Anterior cingulate cortex (tissue), 58 donors: ENCODE measurements at places on chromosomes 6 and 20.

DNA sequence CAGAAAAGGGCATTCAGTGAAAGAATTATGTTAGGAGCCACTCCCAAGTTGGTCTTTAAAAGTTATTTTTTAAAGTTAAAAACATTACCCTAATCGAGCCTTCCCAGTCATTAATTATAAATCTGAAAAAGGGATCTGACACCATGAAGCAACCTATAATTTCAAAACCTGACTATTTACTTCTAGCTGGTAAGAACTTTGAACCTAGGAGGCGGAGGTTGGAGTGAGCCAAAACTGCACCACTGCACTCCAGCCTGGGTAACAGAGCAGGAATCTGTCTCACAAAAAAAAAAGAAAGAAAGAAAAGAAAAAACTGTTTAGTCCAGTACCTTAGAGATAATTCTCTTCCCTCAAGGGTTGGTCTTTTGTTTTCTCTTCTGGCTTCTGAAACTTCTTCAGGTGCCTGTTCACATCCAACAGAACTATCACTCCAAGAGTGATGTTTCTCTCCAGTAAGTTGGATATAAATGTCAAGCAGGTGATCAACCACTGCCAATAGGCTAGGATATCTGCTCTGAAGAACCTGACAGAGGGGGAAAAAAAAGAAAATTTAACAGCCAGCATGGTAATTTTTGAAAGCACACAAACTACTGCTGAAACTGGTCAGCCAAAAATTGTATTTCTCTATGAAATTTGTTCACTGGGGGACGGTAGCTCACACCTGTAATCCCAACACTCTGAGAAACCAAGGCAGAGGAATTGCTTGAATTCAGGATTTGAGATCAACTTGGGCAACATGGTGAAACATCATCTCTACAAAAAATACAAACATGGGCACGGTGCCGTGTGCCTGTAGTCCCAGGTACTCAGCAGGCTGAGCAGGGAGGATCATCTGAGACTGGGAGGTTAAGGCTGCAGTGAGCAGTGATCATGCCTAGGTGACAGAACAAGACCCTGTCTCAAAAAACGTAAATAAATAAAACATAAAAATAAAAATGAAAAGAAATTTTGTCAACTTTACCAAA, 38.2 kb downstream of the MDN1 start:
- DNase-seq = no peak

DNA sequence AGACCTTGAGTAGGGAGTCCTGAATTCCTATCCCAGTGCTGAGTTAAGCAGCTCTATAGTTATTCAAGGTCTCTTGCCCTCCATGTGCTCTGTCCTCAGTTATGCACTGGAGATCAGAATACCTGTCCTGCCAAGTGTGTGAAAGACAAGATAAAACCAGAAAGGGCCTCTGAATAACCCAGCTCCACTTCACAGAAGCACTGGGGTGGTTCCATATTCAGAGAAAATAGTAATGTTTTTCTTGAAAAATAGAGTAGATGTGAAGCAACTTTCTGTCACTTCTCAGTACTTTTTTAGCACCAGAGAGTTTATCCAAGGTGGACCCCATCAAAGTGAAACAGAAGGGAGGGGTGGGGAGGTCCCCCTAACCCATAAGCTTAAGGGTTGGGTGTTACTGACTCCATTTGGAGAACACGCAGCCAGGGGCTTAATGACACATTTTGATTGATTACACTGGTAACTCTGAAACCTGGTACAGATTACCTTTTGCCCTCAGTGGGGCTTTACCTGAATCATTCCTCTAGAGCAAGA, 509.8 kb upstream of the JARID2 start:
- DNase-seq = no peak

- no peak for DNase-seq
Observed at GRCh38 chr6:68718385-68719073, 83.4 kb downstream of the ADGRB3 start.

DNA sequence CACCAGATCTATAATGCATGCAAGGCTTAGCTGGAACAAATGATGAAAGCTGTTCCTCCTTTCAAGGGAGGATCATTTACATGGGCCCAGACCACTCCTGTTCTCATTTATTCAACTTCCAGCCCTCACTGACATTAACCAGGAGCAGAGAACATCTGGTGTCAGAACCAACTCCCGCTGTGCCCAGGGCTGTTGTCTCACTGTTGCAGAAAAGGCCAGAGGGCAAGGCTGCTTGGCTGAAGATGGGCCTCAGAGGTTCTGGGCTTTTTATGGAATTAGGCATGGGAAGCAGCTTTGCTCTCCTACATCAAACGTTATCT, 164.2 kb downstream of the GMPR start:
- DNase-seq = no peak

DNA sequence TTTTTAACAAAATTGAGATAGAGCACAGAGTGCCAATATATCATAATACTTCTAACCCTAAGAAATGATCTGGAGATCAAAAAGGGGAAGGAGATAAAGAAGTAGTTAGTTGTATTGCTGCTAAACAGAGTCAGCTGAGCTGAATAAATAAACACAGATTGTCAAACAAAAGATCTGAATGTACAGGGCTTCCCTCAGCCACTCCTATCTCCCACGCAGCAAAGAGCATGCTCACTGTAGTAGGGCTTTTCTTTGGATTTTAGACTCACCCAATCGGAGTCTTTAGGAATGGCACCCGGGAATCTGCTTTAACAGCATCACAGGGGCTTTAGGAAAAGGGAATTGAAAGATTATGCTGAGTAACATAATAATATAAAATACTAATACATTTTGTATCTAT, 222.2 kb upstream of the STXBP5 start:
- DNase-seq = no peak

DNA sequence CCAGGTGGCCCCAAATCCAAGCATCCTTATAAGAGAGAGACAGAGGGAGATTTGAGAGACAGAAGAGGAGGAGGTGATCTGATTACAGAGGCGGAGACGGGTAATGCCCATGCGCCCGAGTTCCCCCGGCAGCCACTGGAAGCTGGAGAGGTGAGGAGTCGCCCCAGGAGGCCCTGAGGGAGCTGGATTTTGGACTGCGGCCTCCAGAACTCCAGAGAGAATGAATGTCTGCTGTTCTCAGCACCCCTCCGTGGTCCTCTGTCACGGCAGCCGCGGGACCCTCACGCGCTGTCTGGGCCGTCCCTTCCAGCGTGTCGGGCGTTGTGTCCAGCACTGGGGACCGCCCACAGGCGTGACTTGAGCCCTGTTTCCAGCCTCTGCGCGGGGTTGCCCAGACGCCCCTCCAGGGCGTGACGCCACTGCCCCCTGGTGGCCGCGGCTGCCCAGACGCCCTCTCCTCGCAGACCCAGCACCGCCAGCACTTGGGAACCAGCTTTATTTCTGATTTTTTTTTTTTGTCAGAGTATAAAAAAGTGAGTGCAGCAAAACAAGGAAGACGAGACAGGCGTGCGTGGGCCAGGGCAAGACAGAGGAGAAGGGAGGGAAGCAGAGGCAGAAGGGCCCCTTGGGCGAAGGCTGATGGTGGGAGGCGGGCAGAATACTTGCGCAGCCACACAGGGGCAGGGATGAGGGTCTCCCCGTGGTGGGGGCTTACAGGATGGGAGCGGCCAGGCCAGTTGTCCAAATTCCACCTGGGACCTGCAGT, 4.1 kb upstream of the ZNF512B start:
- peak; percentile 73 for DNase-seq

DNA sequence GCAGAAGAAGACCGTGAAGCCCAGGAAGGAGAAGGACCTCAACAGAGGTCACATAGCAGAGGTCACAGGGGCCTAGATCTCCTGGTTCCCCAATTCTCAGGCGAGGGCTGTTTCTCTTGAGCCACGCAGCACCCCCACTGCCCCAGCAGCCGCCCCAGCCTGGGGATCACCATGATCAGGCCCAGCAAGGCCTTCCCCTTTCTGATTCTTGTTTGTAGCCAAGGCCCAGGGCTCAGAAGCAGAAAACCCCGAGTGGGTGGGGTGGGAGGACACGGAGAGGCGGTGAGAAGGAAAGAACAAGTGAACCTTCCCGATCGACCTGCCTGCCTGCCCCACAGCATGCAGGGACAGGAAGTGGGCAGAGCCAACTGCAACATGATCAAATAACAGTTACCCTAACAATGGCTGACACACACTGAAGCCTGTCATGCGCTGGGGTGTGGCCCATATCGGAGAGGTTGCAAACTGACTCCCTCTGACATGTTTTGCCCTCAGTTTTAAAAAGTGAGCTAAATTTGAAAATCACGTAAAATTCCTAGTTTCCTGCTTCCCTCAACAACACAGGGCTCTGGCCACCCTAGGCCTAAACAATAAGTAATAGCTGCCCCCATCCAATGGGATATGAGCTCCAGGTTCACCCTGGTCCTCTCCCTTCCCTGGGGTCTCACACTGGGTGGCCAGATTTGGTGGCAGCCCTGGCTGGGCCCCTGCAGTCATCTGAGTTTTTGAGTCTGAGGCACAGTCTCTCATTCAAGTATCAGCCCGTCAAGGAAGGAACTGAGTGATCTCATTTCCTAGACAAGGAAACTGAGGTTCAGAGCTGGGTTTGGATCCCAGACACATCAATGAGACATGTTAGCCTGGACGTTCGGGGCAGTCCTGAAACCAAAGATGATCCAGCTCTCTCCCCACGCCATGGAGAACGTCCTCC, 6.5 kb downstream of the PEDS1 start:
- no peak for DNase-seq

- DNase-seq = no peak
Observed at GRCh38 chr20:44805335-44805978, 4.9 kb downstream of the RIMS4 start.

- no peak for DNase-seq
Observed at GRCh38 chr6:106763361-106763760, 134.0 kb downstream of the QRSL1 start.

DNA sequence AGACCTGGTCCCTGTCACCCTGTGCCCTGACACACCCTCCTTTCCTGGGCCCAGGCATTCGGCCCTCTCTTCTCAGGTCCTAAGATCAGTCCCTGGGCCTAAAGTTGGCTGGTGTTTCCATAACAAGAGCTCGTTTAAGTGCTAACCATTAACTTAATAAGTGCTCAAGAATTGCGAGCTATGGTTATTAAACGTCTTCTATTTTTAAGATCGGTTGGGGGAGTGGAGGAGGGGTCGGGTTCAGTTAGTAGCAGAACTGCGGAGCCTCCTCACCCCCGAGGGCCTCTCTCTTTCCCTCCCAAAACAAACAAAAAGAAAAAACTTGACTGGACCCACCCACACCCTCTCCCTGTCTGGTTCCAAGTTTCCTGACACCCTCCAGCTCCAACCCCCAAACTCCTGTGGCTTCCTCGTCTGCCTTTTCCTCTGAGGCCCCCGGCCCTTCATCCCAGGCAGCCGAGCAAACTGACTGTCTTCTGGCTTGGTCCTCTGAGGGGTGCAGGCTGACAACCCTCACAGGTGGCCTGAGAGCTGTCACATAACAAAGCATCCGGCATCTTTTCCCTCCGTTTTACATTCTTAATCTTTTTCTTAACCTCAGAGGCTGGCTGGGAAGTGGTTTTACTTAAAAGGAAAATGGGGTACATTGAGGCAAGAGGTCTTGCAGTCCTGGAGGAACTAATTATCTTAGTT, 2.0 kb downstream of the STK35 start:
- no peak for DNase-seq

DNA sequence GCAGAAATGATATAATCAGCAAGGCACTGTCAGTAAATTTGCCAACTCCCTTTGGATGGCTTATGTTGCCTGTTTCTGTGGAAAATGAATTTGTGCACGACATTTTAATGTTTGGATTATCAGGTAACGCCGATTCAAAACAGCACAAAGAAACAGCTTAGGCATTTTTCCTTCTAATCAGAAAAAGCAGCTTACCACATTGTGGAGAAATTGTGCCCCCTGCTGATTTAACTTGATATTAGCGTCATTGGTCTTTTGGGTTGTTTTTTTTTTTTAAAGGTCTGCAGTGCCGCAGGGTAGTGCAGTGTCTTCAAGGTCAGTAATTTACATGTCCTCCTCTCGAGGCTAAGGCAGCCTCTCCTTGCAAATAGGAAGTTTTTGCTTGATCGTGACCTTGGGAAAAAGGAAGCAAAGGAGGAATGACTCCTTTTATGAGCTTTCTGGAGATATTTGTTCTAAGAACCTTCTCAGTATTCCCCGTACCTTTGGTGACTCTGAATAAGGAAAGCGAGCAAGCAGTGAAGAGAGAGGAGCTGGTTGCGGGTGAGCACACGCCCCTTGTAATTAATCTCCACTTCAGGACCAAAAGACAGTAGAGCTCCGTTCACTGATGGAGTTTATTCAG, 79.1 kb downstream of the ELOVL4 start:
- DNase-seq = no peak

- peak; percentile 16 for DNase-seq
Observed at GRCh38 chr6:6758915-6759654, 170.6 kb downstream of the LY86 start.

- DNase-seq = no peak
Observed at GRCh38 chr6:148217921-148218320, 124.7 kb upstream of the SASH1 start.

GRCh38 chr6:161035182-161035980, 43.8 kb downstream of the MAP3K4 start:
- no peak for DNase-seq
